ENCODE measurements at places on chromosomes 5 and 9.

- no peak overlapping the region for H3K4me3 ChIP-seq
- H3K27me3 ChIP-seq = no peaks in the 10 kb centered on the region
- H3K27ac ChIP-seq = no peak overlapping the region
- DNase-seq = no peak
- no peaks in the 10 kb centered on the region for H3K36me3 ChIP-seq
- no peaks in the 10 kb centered on the region for H3K4me1 ChIP-seq
Measured at GRCh38 chr9:131080589-131080988, 15.7 kb upstream of the AIF1L start.

GRCh38 chr5:68161156-68161555, 54.4 kb upstream of the PIK3R1 start:
- H3K4me1 ChIP-seq = no peaks in the 10 kb centered on the region
- H3K27ac ChIP-seq = no peak overlapping the region
- DNase-seq = no peak
- H3K36me3 ChIP-seq = no peaks in the 10 kb centered on the region
- H3K27me3 ChIP-seq = no peaks in the 10 kb centered on the region
- H3K4me3 ChIP-seq = no peak overlapping the region

DNA sequence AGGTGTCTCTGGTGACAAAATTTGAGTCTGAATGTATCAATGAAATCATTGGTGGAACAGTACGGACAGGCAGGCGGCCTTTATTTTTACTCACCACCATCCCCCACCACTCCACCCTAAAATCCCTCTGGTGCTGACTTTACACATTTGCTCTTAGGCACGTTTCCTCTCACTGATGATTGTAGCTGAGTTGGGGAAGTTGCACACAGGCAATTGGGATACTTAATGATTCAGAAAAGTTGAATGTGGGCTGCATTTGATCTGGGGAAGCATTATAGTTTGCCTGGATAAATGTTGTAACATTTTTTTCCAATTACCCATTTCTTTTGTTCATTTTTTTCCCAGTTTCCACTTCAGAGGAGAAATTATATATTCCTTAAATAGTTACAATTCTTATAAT, 658.4 kb downstream of the TLR4 start:
- H3K27me3 ChIP-seq = no peaks in the 10 kb centered on the region
- H3K36me3 ChIP-seq = no peaks in the 10 kb centered on the region
- H3K4me1 ChIP-seq = no peaks in the 10 kb centered on the region
- H3K27ac ChIP-seq = no peak overlapping the region

DNA sequence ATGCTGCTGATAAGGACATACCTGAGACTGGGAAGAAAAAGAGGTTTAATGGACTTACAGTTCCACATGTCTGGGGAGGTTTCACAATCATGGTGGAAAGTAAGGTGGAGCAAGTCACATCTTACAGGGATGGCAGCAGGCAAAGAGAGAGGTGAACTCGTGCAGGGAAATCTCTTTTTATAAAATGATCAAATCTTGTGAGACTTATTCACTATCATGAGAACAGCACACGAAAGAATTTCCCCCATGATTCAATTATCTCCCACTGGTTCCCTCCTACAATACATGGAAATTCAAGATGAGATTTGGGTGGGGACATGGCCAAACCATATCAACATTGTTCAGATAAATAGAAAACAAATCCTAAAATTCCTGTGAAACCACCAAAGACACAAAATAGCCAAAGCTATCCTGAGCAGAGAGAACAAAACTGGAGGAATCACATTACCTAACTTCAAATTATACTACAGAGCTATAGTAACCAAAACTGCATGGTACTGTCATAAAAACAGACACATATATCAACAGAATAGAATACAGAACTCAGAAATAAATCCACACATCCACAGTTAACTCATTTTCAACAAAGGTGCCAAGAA, 230.5 kb upstream of the TRIM32 start:
- no peak overlapping the region for H3K4me3 ChIP-seq
- no peak for DNase-seq
- H3K4me1 ChIP-seq = no peaks in the 10 kb centered on the region
- no peak overlapping the region for H3K27ac ChIP-seq
- H3K36me3 ChIP-seq = no peaks in the 10 kb centered on the region

- DNase-seq = no peak
- no peak overlapping the region for H3K27ac ChIP-seq
- no peaks in the 10 kb centered on the region for H3K4me1 ChIP-seq
- H3K36me3 ChIP-seq = no peaks in the 10 kb centered on the region
- no peaks in the 10 kb centered on the region for H3K27me3 ChIP-seq
Measured at GRCh38 chr9:36551129-36551528, 21.6 kb upstream of the MELK start.

- H3K4me1 ChIP-seq = no peaks in the 10 kb centered on the region
- no peaks in the 10 kb centered on the region for H3K27me3 ChIP-seq
- DNase-seq = no peak
Measured at GRCh38 chr5:38994324-38994927, 79.8 kb downstream of the RICTOR start.

DNA sequence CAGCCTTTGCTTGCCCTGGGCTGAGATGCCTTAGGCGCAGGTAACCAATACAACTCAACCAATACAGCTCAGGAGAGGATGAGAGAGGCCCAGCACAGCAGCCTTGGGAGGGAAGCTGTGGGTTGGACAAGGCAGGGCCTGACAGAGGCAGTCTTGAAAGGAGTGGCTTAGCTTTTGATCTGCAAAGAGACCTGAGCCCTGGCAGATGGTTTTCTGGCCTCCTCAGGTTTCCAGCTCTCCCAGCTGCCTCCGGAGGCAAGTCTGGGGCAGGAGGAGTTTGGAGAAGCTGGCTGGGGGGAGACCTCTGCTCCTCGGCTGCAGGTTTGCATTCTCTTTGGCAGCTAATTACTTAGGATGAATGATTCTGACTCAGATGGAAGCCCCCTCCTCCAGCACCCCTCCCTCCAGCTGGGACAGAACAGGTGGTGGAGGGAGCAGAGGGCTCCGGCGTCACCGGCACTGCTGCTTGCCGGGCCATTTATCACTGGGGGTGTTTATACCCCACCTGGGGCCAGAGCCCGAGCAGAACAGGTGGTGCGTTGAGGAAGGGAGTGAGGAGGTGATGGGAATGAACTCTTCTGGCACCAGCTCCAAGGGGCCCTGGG, 50.8 kb downstream of the TSPAN17 start:
- H3K4me1 ChIP-seq = no peaks in the 10 kb centered on the region
- no peak for DNase-seq
- no peak overlapping the region for H3K27ac ChIP-seq
- peaks cover 71% of the 10 kb centered on the region for H3K27me3 ChIP-seq
- H3K36me3 ChIP-seq = no peaks in the 10 kb centered on the region
- H3K4me3 ChIP-seq = no peak overlapping the region

GRCh38 chr5:32258424-32258823, 54.3 kb downstream of the MTMR12 start:
- H3K36me3 ChIP-seq = no peaks in the 10 kb centered on the region
- no peak overlapping the region for H3K27ac ChIP-seq
- H3K4me3 ChIP-seq = no peak overlapping the region
- DNase-seq = no peak

DNA sequence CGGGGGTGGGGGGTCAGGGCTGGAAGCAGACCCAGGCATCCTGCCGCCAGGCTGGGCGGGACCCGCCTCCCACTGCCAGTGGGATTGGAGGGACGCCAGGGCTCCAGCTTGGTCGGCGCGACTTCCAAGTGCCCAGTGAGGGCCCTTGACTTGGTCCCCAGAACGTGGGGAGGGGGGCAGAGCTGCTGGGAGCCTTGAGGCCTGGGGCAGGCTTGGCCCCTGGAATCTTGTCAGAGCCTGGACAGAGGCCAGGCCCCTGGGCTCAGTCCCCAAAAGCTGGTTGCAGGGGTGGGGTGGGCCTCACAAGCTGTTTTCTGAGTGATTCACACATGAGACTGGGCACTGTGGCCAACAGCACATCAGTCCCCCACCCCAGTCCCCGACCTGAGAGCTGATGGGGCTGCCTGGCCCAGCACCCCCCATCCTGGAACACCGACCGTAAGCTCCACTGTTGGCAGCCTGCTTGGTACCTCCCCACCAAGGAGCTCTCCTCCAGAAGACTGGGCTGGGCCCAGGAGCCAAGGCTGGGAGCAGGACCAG, 526 bp downstream of the CLIC3 start:
- DNase-seq = no peak
- no peaks in the 10 kb centered on the region for H3K27me3 ChIP-seq
- H3K36me3 ChIP-seq = no peaks in the 10 kb centered on the region
- H3K27ac ChIP-seq = peak overlapping the region; percentile 29

DNA sequence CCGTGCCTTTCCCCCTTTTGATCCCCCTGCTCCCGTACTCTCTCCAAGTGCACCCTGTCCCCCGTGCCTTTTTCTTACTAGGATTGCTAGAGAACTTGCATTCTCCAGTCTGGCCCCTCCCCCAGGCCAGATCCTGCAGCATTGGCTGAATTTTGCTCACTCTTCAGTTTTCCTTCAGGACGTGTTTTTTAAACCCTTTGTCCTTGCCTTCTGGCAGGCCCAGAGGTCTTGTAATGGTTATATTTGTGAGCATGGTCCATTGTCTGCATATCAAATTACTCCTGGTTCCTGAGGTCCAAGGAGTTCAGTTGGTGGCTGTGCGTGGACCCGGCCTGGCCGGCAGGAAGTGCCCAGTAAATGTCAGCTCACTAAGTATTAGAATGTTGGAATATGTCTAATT, 606 bp downstream of the TBC1D13 start:
- no peak for DNase-seq
- peak overlapping the region; percentile 90 for H3K27ac ChIP-seq
- no peaks in the 10 kb centered on the region for H3K27me3 ChIP-seq
- H3K4me3 ChIP-seq = peak overlapping the region; percentile 99

DNA sequence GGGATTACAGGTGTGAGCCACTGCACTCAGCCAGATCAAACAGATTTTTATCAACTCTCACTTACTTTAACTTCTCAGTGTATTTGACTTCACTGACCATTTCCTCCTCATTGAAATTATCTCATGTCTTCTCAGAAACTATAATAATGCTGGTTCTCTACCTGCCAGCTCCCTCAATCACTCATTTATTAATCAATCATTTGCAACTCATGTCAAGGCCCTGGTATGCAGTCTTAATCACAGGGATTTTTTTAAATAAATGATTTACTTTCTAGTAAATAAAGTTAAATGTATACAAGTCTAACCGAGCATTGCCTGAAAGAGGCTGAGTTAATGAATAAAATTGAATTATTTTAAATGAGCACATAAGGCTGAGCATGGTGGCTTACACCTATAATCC, 63.3 kb downstream of the PLPP1 start:
- no peak overlapping the region for H3K27ac ChIP-seq
- H3K4me1 ChIP-seq = no peaks in the 10 kb centered on the region
- H3K36me3 ChIP-seq = no peaks in the 10 kb centered on the region

GRCh38 chr9:94017939-94018531, 62.9 kb upstream of the BARX1 start:
- no peak overlapping the region for H3K27ac ChIP-seq
- no peak overlapping the region for H3K4me3 ChIP-seq
- H3K4me1 ChIP-seq = no peaks in the 10 kb centered on the region

DNA sequence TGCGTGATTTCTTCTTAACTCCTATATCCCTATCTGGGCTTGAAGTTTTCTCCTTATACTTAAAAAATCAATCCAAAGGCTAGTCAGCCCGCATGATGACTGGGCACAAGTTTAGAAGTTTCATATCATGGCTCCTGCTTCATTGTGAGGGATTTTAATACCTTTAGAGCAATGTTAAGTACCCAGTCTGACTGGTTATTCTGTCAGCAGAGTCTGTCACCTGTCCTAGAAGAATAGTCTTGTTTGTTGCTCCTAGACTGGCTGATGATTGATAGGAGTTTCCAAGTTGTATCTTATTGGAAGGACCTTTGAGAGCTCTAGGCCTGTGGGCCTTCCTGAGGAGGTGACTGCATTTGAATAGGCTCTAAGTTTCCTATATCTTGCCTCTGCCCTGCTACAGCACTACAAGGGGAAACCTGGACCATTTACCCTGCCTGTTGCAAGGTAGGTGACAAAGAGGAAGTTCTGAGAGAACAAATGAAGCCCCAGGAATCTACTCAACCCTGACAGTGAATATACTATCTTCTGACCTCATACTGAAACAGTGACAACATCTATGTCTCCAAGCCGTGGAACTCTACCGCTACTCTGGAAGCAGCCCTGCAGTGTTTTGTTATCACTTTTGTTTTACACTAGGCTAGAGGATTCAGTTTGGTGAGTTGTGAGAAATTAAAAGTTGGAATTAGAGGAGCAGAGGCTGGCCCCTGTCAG, 66.5 kb downstream of the F2RL2 start:
- no peaks in the 10 kb centered on the region for H3K36me3 ChIP-seq
- DNase-seq = no peak
- H3K27me3 ChIP-seq = no peaks in the 10 kb centered on the region
- no peak overlapping the region for H3K4me3 ChIP-seq
- H3K4me1 ChIP-seq = no peaks in the 10 kb centered on the region

GRCh38 chr5:3518051-3518450, 77.6 kb upstream of the IRX1 start:
- no peaks in the 10 kb centered on the region for H3K36me3 ChIP-seq
- no peak overlapping the region for H3K27ac ChIP-seq
- H3K4me1 ChIP-seq = no peaks in the 10 kb centered on the region

DNA sequence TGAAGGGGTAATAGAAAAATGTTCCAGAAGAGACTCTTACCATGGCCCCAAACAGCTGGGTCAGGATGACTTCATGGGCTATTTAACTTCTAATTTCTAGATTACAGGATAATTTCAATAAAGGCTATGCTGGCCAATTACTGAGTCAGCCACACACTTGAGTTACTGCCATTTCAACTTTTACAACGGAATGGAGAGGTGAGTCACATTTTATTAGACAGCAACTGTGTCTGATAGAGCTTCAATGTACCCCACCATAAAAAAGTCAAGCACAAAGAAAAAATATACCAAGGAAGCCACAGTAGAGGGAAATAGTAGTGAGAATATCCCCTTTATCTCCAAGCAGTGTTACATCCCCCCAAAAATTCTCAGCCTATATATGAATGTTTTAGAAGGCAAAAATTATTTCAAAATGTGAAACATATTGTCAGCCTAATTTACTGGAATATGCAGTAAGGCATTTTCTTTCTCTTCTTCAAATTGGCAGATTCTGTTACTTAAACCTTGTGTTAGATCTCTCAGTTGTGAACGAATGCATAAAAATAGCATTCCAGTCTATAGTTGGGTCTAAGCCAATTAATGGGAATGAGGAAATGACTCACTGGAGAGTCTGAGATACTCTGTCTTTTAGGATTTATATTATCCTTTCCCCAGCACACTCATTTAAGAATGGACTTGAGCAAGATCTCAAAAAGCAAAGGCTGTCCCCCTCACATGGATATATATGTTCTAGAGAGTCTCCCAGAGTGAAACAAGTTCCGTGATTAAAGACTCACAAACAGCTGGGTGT, 47.1 kb upstream of the RAI14 start:
- no peaks in the 10 kb centered on the region for H3K4me1 ChIP-seq
- DNase-seq = no peak
- H3K27me3 ChIP-seq = no peaks in the 10 kb centered on the region
- no peak overlapping the region for H3K27ac ChIP-seq
- H3K4me3 ChIP-seq = no peak overlapping the region

GRCh38 chr9:97573482-97574073, 59.6 kb downstream of the TSTD2 start:
- DNase-seq = no peak
- H3K4me3 ChIP-seq = no peak overlapping the region
- H3K27me3 ChIP-seq = no peaks in the 10 kb centered on the region
- no peaks in the 10 kb centered on the region for H3K36me3 ChIP-seq
- H3K4me1 ChIP-seq = no peaks in the 10 kb centered on the region
- no peak overlapping the region for H3K27ac ChIP-seq
